ENCODE measurements at places on chromosomes 2 and 18.

DNA sequence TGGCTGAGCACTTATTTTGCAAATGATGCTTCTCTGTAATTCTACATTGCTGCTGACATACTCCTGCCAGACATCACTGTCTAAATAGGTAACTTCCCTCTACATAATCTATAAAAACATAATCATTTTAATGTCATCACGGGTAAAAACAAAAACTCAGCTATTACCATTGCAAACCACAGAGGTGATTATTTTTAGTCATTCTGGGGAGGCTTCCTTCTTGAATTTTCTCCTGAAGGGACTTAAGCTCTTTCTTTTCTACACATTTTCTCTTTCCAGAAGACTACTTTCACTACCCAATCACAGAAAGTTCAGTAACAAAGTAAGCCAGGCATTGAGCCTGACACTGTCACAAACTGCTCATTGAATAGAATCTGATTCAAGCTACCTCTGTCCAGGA lies 40.4 kb upstream of the NFU1 start:
- DNase-seq: no peak

GRCh38 chr2:207265869-207266268 lies 100.1 kb upstream of the KLF7 start:
- DNase-seq: no peak

GRCh38 chr18:35010993-35011392 lies 30.2 kb upstream of the MAPRE2 start:
- no peak for DNase-seq

DNA sequence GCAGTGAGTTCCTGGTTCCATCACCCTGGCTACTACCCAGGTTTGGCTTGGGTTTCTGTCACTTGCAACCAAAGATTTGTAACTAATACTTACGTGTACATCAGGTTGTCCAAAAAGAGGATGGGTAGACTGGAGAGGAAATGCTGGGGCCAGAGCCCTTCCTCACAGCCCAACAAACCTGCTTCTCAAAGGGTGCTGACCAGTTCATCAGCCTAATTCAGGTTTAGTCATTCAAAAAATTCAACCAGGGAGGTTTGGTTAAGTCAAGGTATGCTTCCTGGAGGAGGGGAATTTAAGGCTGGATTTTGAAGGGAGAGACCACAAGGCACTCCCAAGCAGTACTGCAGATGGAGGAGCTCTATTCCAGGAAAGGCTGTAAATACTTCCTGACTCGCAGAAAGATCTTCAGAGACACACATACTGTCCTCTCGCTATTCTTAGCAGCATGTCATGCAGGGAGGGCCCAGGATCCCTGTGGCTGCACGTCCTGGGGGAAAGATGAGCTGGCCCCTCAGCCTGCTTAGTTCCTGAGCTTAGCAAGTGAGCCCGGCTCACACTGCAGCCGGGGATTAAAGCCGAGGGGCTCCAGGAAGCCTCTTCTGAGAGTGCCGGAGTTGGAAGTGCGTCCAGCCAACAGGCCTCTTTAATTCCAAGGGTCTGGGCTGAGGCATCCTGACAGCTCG lies 40.0 kb upstream of the BIN1 start:
- no peak for DNase-seq

DNA sequence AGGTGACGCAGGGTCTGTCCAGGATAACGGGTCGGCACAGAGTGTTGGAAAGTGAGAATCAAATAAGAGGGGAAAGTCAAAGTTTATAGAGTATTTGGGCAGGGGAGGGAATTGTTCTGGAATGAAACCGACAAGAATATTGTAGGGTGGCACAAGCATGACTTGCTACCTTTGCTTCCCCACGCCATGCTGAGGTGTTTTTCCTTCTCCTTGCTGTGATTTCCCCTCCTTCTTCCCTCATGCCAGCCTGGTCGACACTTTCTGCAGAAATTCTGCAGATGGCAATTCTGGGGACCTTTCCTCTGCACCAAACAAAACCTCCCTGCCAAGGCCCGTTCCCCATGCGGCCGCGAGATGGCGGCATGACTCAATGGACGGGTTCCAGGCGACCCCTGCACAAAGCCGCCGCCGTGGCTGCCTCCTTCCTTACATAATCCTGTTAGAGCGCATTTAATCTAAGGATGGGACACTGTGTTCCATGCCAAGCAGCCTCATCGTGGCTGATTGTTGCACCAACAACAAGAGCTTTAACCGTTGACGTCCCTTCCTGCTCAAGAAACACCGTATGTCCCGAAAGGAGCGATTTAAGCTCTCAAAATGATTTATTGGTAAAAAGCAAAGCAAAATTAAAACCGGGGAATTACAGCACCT lies at the start of gene MRO:
TSS of gene MRO (minus strand) at position 289 of the 651 bp plus-strand sequence. CDS start 10,616 bp downstream, outside the sequence.
- DNase-seq: no peak

DNA sequence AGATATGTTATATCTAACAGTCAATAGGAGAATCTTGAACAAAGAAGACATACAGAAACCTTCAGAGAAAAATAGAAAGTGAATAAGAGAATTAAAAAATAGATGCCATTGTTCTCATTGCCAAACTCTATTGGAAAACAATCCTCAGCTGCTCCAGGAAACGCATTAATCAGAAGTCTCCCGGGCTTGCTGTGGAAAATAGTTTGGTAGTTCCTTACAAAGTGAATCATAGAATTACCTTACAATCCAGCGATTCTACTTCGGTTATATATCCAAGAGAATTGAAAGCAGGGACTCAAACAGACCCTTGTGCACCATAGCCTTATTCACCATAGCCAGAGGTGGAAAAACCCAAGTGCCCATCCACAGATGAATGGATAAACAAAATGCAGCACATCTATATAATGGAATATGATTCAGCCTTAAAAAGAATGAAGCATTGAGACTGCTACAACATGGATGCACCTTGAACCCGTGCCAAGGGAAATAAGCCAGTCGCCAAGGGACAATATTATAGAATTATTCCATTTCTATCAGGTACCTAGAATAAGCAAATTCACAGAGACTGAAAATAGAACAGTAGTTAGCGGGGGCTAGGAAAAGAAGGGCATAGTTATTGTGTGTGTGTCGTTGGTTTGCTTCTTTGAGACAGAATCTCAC lies 21.9 kb upstream of the CHRNA1 start:
- no peak for DNase-seq

GRCh38 chr18:79432376-79433120 lies 36.8 kb downstream of the NFATC1 start:
- no peak for DNase-seq

DNA sequence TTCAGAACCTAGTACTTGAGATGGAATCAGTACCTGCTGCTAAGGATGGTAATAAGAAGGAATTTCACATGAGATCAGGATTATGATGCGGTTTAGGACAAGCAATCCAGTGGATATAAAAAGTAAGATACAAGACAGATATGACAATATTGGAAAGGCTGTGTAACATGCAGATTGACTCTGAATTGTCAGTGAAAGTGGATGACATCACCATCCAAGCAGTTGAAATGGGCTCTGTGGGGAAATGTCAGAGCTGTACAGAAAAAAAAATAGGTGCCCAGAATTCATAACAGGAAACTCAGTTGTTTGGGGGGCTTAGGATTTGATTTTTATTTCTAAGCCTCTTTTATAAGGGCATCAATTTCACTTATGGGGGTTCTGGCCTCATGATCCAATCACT lies 438.3 kb downstream of the SPAG16 start:
- DNase-seq: no peak
